ENCODE measurements at places on chromosomes 2 and 18.

GRCh38 chr18:59459369-59460071, 100.5 kb upstream of the LMAN1 start:
- no peak for DNase-seq

- DNase-seq, result no peak
These were observed 988 bp upstream of the KANSL1L start for GRCh38 chr2:210172219-210172575.

DNA sequence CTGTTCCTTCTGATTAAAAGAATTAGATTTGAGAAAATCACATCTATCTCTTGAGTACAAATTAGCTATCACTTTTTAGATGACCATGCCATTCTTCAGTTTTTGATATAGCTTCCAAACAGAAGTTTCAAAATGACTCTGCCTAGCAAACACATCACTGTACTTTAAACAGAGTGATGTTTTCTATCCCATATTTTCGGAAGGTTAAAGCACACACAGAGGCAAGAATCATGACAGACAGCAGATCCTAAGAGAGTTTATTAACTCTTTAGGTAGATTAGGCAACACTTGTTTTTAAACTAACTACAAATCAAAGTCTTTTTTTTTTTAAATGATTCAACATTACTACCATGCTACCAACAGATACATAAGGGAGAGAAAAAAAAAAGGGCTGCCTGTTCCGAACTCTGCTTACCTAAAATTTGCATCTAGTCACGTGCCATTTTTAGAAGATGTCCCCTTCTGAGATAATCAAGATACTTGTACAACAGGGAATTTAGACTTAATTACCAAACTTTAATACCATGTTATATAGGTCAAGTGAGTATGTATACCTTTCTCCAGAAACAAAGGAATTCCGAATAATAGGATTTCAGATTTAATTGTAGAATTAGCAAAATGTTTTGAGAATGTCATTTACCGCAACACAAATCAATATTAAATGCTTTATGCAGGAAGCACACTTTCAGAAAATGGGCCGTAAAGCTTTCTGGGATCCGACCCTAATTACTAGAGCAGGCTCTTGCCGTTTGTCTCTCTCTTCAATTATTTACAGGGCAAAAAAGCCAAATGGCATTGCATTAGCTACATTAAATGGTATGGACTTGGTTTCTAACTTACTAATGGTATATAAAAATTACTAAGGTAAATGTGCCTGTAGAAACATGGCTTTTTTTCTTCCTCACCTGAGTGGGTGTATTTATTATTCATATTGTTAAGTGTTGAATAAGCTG, 2.6 kb downstream of the RBMS1 start:
- no peak for DNase-seq

DNA sequence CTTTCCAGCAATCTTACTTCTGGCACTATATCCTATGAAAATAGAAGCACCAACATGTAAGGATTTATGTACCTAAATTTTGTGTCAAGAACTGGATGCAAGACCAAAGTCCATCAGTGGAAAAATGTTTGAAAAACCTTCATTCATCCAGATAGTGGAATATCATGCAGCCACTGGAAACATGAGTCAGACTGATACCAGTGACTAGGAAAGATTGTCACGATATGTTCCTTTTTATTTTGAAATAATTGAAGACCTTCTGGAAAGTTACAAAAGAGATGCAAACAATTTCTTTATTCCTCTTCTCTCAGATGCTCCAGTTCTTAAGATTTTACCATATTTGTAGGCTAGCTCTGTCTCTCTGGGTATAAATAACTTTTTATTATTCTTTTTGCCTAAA, 40.5 kb upstream of the IL1R2 start:
- DNase-seq, result no peak

GRCh38 chr2:39120521-39120770, 405 bp downstream of the SOS1 start:
- no peak for DNase-seq

DNA sequence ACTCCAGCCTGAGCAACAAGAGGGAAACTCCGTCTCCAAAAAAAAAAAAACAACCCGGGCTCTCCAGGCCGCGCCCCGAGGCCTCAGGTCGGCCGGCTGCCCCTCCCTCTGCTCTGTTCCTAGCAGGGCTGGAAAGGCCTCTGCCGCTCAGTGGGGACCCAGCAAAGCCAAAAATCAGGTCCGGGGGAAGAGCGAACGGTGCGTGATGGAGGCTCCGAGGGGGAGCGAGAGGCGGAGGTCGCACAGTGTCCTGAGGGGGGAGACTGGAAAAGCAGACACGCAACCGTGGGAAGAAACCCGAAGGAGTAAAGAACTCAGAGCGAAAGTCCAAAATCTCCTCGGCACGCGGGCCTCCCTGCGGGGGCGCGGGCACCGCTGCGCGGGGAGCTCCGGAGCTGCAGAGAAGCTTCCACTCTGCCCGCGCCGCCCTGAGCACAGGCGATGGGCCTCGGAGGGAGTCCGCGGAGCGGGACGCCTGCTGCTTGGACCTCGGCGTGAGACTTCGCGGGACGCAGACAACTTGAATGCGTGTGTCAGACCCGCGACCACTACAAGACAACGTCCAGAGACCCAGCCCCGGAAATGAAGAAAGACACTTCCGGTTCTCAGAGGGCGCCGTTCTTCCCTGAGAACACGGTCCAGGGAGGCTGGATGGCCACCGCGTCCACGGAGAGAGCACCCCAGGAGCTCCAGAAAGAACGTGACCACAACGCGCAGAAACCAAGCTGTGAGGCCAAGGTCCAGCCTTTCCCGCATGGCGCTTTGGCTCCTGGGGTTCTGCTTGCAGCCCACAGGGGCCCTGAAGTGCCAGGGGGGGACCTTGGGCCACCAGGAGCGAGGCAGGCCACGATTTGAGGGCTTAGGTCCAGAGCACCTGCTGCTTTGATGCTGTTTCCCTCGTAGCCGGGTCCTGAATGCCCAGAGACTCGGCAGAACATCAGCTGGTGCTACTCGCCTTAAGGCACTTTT, 219.8 kb downstream of the DPP10 start:
- DNase-seq, result peak; percentile 9

GRCh38 chr2:113158884-113159553, 14.8 kb upstream of the PSD4 start:
- DNase-seq, result no peak

DNA sequence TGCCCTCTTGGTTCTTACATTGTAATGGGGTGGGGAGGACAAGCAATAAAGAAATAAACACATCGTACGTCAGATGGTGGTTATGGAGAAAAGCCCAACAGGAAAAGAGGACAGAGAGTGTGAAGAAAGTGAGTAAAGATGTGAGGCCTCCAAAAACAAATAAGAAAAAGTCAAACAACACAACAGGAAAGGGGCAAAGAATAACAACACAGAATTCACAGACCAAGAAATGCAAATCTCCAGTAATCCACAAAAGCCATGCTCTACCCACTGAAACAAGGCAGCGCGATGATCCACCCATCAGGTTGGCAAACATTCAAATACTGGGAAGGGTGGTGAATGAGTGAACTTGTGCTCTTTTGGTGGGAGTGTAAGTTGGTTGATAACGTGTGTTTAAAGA, 16.7 kb upstream of the DUSP2 start:
- DNase-seq, result peak; percentile 50

DNA sequence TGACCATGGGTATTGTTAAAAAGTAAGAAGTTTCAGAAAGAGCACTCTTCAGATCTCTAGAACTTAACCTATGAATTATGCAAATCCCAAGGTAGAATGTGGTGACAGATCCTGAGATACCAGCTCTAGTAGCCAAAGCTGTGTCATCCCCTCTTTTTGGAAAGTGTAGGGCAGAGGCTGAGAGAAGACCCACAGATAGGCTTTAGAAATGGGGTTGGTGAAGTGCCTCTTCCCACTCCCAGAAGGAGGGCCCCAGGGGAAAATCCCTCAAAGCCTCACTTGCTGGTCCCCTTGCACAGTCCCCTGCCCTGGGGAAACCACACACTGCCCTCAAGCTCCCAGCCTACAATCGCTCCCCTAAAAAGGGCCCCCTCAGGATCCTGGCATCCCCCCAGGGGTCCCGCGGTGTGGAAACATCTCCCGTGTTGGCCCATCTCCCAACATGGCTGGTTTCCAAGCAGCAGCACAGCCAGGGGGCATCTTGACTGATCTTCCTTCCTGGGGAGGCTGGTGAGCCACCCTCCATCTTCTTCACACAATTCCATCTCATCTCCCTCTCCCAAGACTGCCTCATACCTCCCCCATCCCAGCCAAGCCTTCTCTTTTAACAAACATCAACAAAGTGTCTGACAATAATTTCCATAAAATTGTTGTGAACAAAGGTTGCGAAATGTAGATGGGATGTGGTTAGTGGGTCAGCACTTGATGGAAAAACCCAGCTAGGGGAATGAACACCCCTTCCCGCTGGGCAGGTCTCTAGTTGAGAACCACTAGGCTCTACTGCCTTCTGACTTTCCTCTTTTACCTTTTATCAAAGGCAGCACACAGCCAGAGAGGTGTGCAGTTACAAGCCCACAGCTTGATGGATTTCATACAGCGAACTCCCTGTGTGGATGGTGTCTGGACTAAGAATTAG, 25.1 kb downstream of the MAL start:
- DNase-seq, result peak; percentile 59
